ENCODE measurements at places on chromosomes 6 and 20.

DNA sequence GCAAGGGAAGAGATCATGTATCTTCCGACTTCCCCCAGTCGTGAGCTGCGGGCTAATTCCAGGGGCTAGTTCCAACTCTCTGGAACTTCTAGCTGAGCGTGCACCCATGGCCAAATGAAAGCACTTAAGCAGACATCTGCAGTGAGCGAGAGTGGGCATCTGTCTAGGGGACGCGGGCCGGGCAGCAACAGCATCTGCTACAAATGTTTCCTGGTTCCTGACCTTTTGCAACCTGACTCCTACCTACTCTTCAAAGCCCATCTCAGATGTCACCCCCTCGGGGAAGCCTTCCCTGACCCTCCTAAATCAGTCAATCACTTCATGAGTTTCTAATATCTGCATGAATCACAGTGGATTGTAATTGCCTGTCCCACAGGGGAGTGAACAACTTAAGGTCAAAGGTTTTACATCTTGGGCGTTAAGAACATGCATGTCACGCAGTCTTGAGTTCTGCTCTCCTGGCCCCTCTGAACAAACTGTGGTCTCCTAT, 141.9 kb downstream of the CEBPB start:
- no peak for DNase-seq

- no peak for DNase-seq
These were observed 23.9 kb upstream of the TOP1 start for GRCh38 chr20:41004531-41005360.

DNA sequence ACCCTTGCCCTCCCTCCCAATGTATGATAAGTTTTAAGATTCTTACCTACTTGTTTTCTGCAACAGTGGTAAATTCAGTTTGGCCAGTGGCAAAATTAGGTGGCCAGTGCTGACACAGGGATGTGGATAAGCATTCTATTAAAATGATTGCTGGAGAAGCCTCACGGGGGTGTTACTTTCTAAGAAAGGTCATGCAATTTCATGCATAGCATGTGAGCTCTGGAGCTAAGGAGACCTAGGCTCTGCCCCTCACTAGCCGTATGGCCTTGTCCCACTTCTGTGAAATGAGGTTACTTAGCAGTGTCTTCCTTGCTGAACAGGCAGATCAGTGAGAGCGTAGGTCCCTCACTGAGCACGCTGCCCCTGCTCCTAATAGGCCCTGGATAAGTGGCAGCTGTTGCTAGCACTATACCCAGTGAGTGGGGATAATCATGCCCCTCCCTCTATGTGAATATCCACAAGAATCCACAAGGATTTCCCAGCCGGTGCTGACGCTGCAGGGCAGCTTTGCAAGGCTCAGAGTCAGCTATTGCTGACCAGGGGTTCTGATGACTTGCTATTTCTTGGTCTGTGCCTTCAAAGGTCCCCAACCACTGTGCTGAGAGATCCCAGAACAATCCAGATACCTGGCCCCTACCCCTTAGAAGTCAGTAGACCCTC, 86.5 kb upstream of the MRPS10 start:
- no peak for DNase-seq

GRCh38 chr6:29531668-29532067, 27.9 kb downstream of the UBD start:
- DNase-seq = no peak

GRCh38 chr20:19601126-19601810, 156.8 kb upstream of the RIN2 start:
- no peak for DNase-seq

DNA sequence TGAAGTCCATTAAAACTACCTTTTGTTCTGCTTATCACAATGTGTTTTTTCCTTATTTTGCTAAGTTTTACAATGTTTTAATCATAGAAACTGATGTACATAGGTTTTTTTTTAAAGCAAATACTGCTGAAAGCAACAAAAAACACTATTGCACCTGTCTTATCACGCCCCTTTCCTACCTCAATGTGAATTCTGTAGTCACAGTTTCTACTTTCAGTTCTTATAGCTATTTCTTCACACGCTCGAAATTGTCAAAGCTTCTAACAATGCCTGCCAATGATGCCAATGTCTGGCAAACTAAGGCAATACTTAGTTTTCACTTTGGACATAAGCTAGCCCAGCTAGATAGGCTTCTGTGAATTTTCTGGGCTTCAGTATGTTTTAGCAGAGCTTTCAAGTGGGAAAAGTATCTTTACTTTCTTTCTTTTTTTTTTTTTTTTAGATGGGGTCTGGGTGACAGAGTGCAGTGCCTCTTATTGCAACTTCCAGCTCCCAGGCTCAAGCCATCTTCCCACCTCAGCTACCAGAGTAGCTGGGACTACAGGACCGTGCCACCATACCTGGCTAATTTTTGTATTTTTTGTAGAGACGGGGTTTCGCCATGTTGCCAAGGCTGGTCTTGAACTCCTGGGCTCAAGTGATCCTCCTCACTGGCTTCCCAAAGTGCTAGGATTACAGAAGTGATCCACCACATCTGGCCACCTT, 85.5 kb upstream of the HTR1B start:
- DNase-seq = no peak

DNA sequence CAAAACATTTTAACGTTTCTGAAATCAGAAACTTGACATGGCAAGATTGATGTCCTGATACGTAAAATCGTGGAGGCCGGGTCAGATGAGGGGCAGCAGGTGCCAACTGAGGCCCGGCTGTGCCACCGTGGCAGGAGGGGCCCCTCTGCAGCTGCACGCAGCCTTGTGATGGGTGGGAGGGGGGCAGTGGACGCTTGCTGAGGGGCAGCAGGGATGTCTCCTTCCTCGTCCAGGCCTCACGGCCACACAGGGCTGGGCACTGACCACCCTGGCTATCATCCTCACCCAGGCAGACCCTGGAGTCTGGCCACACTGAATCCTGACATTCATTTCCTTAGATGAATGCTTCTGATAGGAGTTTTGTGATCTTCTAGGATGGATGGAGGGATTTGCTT, 114.7 kb downstream of the ERMARD start:
- DNase-seq = no peak

DNA sequence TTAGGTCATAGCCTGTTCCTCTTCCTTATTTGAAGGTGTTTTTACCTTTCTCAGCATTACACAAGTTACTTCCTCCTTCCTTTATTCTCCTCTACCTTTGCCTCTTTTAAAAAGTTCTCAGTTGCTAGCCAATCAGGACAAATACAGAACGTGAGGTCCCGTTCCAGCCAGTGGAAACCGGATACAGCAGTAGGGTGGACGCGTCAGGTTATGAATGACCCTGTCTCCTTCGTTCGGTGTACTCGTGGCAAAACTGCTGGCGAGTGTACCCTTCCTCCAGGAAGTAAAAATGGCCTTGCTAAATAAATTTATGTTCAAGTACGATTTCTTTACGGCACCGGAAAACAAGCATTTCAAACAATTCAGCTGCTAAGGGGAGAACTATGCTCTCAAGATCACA, 77.0 kb upstream of the MLN start:
- DNase-seq = no peak

- DNase-seq = no peak
These were observed 19.3 kb downstream of the MRAP2 start for GRCh38 chr6:84052883-84053241.

DNA sequence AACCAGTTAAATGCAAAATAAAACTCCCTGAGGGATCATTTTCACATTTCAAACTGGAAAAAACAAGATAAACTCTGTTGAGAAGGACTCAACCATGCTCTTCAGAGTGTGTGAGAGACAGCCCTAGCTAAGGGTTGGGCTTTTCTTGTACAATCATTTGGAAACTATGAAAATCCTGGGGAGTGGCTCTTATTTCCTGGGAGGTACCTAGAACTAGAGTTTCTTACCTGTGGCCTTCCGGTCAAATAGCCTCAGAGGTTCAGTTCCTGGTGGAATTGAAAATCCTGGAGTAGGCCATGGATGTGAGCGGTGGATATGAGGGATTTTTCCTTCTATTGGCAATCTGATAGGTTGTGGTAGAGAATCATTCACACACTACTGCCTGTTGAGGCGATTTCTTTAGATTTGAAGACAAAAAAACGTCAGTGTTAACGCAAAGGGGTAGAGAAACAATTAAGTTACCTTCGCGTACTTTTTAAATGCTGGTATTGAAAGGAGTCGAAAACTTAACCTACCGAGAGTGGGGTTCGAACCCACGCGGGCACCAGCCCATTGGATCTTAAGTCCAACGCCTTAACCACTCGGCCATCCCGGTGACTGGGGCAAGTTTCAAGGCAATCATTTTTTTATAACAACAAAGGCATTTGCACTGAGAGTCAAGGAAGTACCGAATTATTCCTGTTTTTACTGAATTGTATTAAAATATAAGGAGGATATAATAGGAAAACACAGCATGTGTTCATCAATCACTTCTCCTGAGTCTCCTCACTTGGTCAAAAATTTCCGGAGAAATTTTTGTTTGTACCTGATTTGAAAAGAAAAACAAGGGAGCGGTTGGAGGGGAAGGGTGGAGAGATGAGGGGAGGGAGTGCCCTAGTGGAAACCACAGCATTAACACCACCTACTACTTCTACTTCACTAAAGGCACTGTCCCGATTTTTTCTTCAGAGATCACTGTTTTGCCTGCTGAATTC, 191.3 kb downstream of the OR2B2 start:
- DNase-seq = peak; percentile 44

DNA sequence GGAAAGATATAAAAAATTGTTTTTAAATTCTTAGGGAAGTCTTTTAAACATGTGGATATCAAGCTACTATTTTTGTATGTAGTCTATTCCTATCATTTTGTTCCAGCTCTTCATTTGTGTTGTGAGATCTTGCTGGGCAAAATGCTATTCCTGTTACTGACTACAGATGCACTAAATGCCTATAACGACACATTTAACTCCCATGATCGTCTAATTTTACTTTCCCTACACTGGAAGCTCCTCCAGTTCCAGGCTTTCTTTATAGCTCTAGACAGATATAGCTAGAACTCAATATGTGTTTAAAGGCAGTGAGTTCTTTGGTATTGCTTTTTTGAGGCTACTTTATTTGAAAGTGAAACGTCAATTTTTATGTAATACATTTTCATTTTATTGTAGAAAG, 971.5 kb upstream of the CITED2 start:
- DNase-seq = no peak

- peak; percentile 61 for DNase-seq
These were observed 113.2 kb downstream of the EDN1 start for GRCh38 chr6:12403201-12403826.

DNA sequence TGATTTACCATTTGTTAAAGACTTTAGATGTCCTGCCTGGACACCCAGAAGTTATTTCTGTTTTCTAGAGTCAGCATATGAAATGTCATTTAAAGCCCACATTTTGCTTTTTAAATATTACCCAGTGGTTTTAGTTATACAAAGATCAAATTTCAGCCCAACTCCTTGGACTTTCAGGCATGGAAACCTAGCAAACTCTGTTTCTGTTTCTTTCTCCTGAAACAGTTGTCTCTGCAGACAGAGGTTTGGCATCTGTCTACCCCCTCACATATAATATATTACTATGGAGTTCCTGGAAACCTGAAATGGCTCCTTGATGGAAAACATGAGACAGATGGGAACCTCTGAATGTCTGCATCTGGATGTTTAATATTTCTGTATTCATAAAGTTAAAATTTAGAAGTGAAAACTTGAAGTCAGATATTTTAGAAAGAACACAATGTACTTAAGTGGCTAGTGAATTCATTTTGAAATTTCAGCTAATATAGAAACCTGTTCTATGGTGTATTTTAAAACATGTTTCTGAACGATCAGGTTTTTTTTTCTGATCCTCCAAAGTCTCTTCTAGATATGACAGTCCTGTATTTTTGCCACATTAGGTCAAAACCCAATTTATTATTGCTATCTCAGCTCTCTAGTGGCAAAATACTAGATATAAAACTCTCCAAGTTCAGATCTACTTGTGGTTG, 743.3 kb downstream of the CD109 start:
- DNase-seq = no peak

- no peak for DNase-seq
These were observed 347.8 kb downstream of the CDKAL1 start for GRCh38 chr6:20882014-20882413.

DNA sequence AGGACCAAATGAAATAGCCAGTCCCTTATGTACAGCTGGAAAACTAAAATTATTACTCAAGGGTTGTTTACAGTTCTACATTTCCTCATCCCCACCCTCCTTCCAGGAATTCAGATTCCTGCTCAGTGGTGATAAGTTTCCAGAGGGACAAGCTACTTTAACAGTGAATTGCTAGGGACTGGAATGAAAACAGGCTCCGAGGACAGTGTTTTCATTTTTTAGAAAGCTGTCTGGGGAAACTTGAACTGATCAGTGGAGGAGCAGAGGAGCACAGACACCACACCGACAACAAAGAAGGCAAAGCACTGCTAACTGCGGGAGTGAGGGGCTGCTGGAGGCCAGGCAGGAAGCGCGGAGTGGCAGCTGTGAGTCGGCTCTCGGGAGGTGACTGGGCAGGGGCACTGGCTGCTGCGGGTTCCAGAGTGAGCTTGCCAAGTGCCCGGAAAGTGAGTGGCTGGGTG, 322.2 kb downstream of the ESR1 start:
- peak; percentile 53 for DNase-seq

- peak; percentile 56 for DNase-seq
These were observed 32.7 kb downstream of the PLN start for GRCh38 chr6:118580585-118581419.

DNA sequence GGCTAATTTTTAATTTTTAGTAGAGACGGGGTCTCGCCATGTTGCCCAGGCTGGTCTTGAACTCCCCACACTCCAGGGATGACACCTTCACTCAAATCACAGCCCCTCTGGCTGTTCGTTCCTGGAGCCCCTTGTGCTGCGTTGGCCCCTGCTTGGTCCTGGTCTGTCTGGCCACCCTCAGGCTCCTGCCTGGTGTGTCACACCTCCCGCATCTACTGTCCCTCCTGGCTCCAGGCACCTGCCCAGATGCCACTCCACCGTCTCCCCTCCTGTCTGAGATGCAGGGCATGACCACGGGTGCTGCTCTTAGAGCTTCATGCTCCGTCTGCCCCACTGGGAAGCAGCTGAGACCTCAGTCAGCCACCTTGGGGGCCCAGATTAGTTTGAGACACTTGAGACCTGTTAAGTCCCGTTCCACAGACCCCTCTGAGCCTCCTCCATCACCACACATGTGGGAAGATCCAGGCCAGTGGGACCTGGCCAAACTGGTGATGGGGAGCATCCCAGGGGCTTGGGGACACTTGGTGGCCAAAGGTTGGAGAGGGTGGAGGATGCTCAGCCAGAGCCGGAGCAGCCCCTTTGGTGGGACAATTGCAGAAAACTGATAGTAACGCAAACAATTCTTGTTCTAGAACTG, 21.9 kb upstream of the NPBWR2 start:
- DNase-seq = no peak

Data from AG08396 (cell line).